ENCODE measurements at places on chromosomes 11 and 22.

- DNase-seq, result no peak
Observed at GRCh38 chr11:2272228-2272945, 2.0 kb upstream of the ASCL2 start.

- no peak for DNase-seq
Observed at GRCh38 chr11:75342966-75343870, 8.2 kb downstream of the ARRB1 start.

DNA sequence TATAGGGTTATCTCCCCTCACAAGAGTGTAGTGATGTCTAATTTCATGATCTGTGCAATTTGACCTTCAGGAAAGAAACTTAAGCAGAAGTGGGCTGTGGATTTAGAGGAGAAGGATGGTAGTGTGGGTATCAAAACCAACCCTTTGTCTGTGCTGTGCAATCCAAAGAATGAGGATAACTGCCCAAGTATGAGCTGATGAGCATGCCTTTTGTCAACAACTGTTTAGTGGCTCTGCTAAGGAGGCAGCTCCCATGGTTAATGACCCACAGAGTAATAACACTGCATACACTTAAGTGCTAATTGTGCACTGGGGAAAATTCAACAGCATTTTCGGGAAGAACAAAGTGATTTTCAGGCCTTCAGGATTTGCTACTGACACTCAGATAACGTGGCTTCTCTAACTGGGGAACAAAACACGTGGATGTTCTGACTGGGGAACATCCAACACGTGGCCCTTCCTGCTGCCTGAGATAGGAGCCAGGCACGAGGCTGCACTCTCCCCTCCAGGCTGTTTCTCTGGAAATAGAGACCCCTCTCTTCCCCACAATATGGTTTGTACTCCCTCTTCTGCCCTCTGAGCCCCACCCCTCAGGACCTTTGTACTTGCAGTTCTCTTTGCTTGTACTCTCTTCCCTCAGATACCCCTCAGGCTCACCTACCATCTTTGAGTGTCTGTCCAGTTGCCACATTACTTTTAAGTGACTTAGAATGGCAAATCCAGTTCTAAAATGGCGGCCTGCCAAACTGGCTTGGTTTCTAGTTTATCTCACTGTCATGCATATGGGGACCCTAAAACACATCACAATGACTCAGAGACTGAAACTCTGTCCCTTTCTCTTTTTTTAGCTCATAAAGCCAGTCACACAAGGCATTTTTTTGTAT lies 234.9 kb upstream of the POU2AF2 start:
- no peak for DNase-seq

- DNase-seq, result no peak
Observed at GRCh38 chr11:124642628-124643027, 20.0 kb downstream of the TBRG1 start.

- no peak for DNase-seq
Observed at GRCh38 chr11:69446108-69446507, 35.4 kb upstream of the LINC01488 start.

DNA sequence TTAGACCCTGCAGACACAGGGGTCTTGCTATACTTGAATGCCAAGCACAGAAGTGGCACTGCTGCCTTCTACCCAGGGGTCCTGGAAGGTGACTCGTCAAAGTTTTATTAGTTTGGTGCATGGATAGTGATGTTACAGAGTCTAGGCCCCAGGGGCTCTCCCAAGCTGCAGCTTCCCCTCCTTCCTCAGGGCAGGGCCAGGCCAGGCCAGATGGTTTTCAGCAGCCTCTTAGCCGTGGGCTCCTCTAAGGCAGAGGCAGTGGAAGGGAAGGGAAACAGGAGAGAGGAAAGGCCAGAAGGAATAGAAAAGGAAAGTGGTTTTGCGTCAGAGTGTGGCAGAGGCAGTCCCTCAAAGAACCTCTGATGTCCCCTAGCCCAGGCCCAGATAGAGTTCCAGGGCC lies 21.9 kb downstream of the ANKK1 start:
- no peak for DNase-seq

DNA sequence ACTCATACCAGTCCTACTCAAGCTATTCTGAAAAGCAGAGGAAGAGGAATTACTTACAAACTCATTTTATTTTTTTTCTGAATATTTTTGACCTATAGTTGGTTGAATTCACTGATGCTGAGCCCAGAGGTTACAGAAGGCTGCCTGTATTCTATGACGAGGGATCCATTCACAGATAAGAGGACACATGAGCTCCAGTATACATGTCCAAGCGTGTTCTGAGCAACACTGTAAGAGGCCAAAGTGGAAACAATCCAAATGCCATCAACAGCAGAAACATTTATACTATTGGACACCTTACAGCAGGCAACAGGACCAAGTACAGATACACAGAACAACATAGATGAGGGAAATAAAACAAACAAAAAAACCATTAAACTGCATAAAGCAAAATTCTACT lies 10.3 kb downstream of the KDM4E start:
- no peak for DNase-seq

GRCh38 chr11:6927030-6927617 lies 898 bp downstream of the ZNF215 start:
- DNase-seq, result no peak

- DNase-seq, result no peak
Observed at GRCh38 chr11:27551127-27551526, 44.6 kb upstream of the LIN7C start.

DNA sequence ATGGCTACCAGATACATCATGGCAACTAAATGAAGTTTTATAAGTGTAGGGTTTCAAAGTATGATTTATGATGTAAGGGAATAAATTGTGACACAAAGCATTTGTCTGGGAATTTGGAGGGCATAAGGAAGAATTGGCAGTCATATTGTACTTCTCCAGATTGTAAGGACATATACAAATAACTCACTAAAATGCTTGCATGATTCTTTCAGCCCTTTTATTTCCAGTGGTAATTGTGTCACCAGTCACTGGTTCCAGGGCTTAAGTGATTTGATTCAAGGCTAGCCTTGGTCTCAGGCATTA lies 299.4 kb upstream of the ANO5 start:
- no peak for DNase-seq

DNA sequence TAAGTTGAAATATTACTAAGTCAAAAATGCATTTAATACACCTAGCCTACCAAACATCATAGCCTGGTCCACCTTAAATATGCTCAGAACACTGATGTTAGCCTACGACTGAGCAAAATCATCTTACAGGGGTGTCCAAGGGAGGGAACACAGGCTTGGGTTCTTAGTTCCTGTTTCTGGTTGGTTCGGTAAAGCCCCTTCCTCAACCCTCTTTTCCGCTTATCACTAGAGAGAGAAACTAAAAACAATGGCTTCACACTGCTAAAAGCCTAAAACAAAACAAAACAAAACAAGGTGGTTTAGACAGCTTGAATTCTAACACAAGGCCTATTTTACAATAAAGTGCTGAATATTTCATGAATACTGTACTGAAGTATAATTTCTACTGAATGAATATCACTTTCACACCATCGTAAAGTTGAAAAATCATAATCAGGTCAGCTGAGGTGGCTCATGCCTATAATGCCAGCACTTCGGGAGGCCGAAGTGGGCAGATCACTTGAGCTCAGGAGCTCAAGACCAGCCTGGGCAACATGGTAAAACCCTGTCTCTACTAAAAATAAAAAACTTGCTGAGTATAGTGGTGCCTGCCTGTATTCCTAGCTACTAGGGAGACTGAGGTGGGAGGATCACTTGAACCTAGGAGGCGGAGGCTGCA lies 118.0 kb downstream of the SIK3 start:
- DNase-seq, result no peak

DNA sequence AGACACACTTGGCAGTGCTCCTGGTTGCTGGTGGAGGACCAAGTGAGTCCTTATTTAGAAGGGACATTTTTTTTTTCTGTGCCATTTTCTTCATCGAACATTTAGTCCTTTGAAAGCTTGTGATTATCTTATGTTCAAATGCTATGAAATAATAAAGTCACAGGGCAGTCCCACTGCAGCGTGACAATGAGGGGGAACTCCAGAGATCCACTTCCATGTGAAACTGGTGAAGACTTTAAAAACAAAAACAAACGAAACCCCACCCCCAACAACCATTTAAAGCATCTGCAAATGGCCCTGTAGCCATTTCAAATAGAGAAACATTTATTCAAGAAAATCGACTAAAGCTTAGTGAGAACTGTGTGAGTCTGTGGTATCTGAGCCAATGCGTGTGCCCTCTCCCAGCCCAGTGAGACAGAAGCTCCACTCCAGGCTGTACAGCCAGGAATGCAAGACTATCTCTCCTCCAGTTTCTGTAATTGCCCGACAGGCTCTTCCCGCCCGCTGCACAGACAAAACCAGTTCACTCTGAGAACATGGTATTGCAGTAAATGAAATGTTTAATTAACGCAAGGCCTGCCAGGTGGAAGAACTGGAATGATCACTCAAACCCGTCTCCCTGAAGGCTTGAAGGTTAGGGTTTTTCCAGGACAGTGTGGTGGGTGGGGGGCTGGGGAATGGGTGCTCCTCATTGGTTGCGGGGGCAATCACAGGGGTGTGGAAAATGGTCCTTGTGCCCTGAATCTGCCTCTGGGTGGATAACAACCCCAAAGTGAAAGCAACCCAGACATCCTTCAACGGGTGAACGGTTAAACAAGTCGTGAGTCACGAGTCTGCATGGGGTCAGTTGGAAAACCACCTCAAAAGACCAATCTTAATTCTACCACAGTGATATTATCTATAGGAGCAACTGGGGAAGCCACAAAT lies 8.4 kb downstream of the KRTAP5-6 start:
- no peak for DNase-seq

DNA sequence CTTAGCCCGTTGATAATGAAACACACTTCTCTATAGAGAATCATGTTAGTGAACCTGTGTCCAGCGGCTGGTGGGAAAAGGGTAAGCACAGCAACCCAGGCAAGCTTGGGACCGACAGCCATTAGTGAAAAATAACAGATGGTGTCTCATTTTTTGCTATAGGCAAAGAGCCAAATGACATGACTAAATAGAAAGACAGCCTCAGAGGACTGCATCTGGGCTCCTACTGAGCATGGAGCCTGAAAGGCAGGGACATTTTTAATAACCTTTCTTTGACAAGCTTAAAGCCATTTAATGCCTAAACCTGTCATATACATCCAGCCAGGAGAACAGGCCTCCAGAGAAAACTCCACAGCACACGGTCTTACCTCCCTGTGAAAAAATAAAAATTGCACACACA lies 67.0 kb downstream of the FANCF start:
- DNase-seq, result no peak

DNA sequence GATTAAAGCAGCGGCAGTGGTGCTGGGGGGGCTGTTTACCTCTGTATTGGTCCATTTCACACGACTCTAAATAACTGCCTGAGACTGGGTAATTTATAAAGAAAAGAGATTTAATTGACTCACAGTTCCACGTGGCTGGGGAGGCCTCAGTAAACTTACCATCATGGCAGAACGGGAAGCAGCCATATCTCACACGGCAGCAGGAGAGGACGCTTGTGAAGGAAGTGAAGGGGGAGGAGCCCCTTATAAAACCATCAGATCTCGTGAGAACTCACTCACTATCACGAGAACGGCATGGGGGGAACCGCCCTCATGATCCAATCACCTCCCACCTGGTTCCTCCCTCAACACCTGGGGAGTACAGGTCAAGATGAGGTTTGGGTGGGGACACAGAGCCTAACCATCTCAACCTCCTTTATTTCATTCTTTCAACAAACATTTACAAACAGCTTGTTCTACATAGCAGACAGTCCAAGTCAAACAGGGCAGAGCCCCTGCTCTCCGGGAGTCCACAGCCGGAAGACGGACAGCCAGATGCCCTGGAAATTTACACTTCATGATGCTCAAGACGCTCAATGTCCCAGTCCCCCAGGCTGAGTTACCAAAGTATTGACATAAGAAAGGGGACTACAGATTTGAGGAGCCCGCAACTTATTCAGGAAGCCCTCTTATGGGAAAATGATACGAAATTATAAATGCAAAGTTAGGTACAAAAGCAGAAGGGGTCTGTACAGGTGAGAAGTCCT lies 26.3 kb upstream of the HMGXB4 start:
- DNase-seq, result no peak

GRCh38 chr11:100830274-100830673 lies 143.2 kb downstream of the ARHGAP42 start:
- no peak for DNase-seq

- DNase-seq, result no peak
Observed at GRCh38 chr11:115153135-115153534, 351.1 kb downstream of the CADM1 start.

DNA sequence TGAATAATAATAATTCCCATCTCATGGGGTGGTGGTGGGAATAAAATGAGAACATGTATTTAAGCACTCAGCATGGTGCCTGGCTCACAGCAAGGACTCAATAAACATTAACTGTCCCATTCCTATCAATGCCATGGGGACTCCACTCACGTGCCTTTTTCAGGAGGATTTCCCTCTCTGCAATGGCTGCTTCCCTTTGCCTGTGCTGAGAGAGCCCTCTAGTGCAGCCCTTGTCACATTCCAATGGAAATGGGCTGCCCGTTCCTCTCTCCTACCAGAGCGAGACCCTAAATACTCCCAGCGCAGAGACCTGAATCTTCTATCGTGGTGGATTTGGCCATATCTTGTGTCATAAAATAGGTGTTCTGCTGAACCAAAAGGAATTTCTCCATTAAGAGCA lies 621.5 kb upstream of the B3GAT1 start:
- no peak for DNase-seq

- no peak for DNase-seq
Observed at GRCh38 chr22:37525073-37525745, 6.0 kb upstream of the CARD10 start.

DNA sequence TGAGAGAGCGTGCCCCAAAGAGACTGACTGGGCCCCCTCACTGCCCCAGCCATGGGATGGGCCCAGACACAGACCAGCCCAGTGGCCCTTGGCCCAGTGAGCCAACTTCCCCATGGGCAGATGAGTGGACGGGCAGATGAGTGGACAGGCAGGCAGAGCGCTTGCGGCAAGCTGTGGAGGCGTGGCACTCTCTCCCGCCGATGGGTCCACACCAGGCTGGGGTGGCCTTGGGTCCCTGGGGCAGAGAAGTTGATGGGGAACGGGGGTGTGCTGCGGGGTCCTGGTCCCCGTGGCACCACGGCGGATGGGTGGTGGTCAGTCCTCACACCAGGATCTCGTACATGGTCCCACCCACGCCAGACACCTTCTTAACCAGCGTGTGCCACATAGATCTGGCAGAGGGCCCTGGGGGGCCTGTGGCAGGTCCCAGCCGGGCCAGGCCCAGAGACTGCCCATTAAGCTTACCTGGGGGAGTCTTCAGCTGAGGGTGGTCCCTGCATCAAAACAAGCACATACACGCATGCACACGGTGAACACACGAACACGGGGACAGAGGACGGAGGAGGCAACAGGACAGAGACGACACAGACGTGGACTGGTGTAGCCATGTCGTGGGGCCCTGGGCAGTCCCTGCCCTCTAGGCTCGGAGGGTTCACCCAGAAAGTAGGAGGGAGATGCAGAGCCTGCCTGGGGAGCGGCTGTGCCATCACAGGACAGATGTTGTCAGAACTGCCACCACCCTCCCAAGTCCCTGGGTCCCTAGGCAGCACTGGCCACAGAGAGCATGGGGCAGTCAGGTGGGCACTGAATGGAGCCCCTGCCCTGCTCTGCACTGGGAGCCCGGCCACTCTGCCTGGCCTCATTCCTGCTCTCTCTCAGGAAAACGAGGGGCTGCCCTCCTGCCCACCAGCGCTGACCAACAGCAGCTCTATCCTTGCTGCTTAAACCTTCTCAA lies 182.2 kb downstream of the IGLL1 start:
- no peak for DNase-seq
